A549 treated with Mapracorat at 1 μM for 4 hours (cell line): ENCODE measurements at places on chromosomes 16 and 17. TPM values are rescaled to one million over a fixed set of nuclear protein-coding genes. Genes with fewer than 3 reads are reported as not detected.

CCL16 gene
- total RNA-seq = not detected in 5 replicates

ASIC2 gene
- total RNA-seq = 1.3 to 2.0 TPM (median 1.7 TPM) in 5 replicates

RPAIN gene
- total RNA-seq = 30.9 to 43.2 TPM (median 35.5 TPM) in 5 replicates

CHST4 gene
- 0.08 TPM in 1 of 5 replicates, not detected in the others for total RNA-seq

STAC2 gene
- total RNA-seq = 2.3 to 3.4 TPM (median 2.9 TPM) in 5 replicates

KRT222 gene
- total RNA-seq = 0.34 to 0.63 TPM (median 0.37 TPM) in 5 replicates

C16orf96 gene
- total RNA-seq = 0.03 to 0.06 TPM (median 0.05 TPM) in 3 of 5 replicates, not detected in the others

HNF1B gene
- total RNA-seq = 17.4 to 21.8 TPM (median 20.7 TPM) in 5 replicates

CIBAR2 gene
- 0.07 TPM in 1 of 5 replicates, not detected in the others for total RNA-seq

CCDC40 gene
- 6.7 to 7.9 TPM (median 7.2 TPM) in 5 replicates for total RNA-seq

ARL5C gene
- total RNA-seq = not detected in 5 replicates

CMTM2 gene
- 0.15 TPM in 1 of 5 replicates, not detected in the others for total RNA-seq

ALDH3A1 gene
- 777 to 1,128 TPM (median 798 TPM) in 5 replicates for total RNA-seq

C1QTNF8 gene
- total RNA-seq = not detected in 5 replicates

EVPLL gene
- total RNA-seq = not detected in 5 replicates

P2RX1 gene
- total RNA-seq = not detected in 5 replicates

EPX gene
- not detected in 5 replicates for total RNA-seq

CSH2 gene
- not detected in 5 replicates for total RNA-seq

SYCE1L gene
- total RNA-seq = 3.6 to 12.7 TPM (median 7.9 TPM) in 5 replicates

NTN1 gene
- 0.29 to 0.51 TPM (median 0.38 TPM) in 5 replicates for total RNA-seq

FAM234A gene
- 40.8 to 49.2 TPM (median 48.4 TPM) in 5 replicates for total RNA-seq

STH gene
- not detected in 5 replicates for total RNA-seq

TEKT1 gene
- total RNA-seq = 0.04 to 0.23 TPM (median 0.07 TPM) in 4 of 5 replicates, not detected in the other

TP53TG3F gene
- total RNA-seq = 0.12 to 0.18 TPM (median 0.15 TPM) in 3 of 5 replicates, not detected in the others

CNTROB gene
- total RNA-seq = 37.3 to 47.1 TPM (median 40.3 TPM) in 5 replicates

SLFN12L gene
- 0.07 TPM in 1 of 5 replicates, not detected in the others for total RNA-seq

MSI2 gene
- total RNA-seq = 37.9 to 57.4 TPM (median 49.6 TPM) in 5 replicates

LGALS3BP gene
- total RNA-seq = 71.1 to 83.5 TPM (median 79.8 TPM) in 5 replicates

COX6A2 gene
- total RNA-seq = not detected in 5 replicates

UBE2G1 gene
- total RNA-seq = 67.2 to 94.4 TPM (median 77.5 TPM) in 5 replicates

ADORA2B gene
- total RNA-seq = 9.0 to 17.0 TPM (median 14.9 TPM) in 5 replicates

ADGRG3 gene
- total RNA-seq = 0.34 to 0.73 TPM (median 0.52 TPM) in 5 replicates

CCDC102A gene
- total RNA-seq = 6.4 to 10.1 TPM (median 7.8 TPM) in 5 replicates

TMEM114 gene
- total RNA-seq = not detected in 5 replicates

VKORC1 gene
- total RNA-seq = 112 to 146 TPM (median 143 TPM) in 5 replicates

TLCD2 gene
- 1.4 to 2.1 TPM (median 1.7 TPM) in 5 replicates for total RNA-seq

CFAP52 gene
- total RNA-seq = 0.28 TPM in 1 of 5 replicates, not detected in the others

TAT gene
- 0.04 to 0.05 TPM in 2 of 5 replicates, not detected in the others for total RNA-seq

TBC1D26 gene
- total RNA-seq = not detected in 5 replicates

NHERF2 gene
- total RNA-seq = 40.1 to 62.6 TPM (median 58.3 TPM) in 5 replicates

KCNJ2 gene
- 0.05 to 0.16 TPM (median 0.07 TPM) in 4 of 5 replicates, not detected in the other for total RNA-seq

KCNJ18 gene
- total RNA-seq = 0.06 to 0.10 TPM in 2 of 5 replicates, not detected in the others

SYNGR2 gene
- total RNA-seq = 129 to 217 TPM (median 195 TPM) in 5 replicates

DBNDD1 gene
- 47.5 to 63.7 TPM (median 58.7 TPM) in 5 replicates for total RNA-seq

EDC4 gene
- total RNA-seq = 53.8 to 72.4 TPM (median 64.2 TPM) in 5 replicates

SKAP1 gene
- 0.45 TPM in 1 of 5 replicates, not detected in the others for total RNA-seq

C17orf78 gene
- not detected in 5 replicates for total RNA-seq

ZNF385C gene
- total RNA-seq = 0.15 to 0.29 TPM (median 0.16 TPM) in 5 replicates

CHST5 gene
- total RNA-seq = 0.06 to 0.29 TPM (median 0.12 TPM) in 4 of 5 replicates, not detected in the other

HEATR9 gene
- not detected in 5 replicates for total RNA-seq

KRTAP4-5 gene
- total RNA-seq = not detected in 5 replicates

SLC16A5 gene
- 22.0 to 35.0 TPM (median 31.0 TPM) in 5 replicates for total RNA-seq

ATP6V0A1 gene
- 32.1 to 46.4 TPM (median 38.1 TPM) in 5 replicates for total RNA-seq

KRTAP2-2 gene
- total RNA-seq = not detected in 5 replicates

RAB37 gene
- 0.81 to 1.8 TPM (median 1.1 TPM) in 5 replicates for total RNA-seq

CPNE2 gene
- 41.8 to 49.2 TPM (median 43.7 TPM) in 5 replicates for total RNA-seq

FBXO47 gene
- total RNA-seq = not detected in 5 replicates
